Suppressor macrophage (primary cell): ENCODE measurements at places on chromosomes 12 and 14.

GRCh38 chr14:91284146-91284790 is 39.8 kb upstream of the GPR68 start:
- no peak for DNase-seq

- no peak for DNase-seq
These were observed 49.9 kb downstream of the PRICKLE1 start for GRCh38 chr12:42539696-42540095.

GRCh38 chr12:89960011-89960507 is 251.4 kb upstream of the ATP2B1 start:
- peak; percentile 89 for DNase-seq

DNA sequence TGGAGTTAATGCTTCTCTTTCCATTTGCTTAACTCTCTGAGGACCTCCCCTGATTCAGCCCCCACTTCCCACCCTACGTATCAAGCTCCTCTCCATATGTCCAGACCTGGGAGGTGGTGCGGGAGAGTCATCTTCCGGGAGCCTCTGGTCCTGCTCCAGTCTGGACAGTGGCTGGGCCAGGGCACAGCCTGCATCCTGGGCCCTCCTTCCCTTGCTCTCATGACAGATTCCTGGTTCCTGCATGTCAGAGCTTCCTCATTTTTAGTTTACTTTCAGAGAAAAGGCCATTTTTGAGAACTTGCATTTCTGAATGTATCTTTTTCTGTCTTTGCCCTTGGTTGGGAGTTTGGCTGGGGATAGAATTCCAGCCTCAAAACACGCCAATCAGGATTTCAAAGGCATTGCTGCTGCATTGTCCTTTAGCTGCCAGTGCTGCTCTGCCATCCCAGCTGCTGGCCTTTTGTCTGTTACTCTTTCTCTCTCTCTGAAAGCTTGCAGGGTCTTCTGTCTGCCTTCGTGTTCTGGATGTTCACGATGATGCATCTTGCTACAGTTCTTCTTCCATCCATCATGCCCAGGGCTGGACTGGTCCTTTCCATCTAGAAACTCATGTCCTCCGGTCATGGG is 54.7 kb downstream of the SLC6A12 start:
- DNase-seq, result peak; percentile 61

DNA sequence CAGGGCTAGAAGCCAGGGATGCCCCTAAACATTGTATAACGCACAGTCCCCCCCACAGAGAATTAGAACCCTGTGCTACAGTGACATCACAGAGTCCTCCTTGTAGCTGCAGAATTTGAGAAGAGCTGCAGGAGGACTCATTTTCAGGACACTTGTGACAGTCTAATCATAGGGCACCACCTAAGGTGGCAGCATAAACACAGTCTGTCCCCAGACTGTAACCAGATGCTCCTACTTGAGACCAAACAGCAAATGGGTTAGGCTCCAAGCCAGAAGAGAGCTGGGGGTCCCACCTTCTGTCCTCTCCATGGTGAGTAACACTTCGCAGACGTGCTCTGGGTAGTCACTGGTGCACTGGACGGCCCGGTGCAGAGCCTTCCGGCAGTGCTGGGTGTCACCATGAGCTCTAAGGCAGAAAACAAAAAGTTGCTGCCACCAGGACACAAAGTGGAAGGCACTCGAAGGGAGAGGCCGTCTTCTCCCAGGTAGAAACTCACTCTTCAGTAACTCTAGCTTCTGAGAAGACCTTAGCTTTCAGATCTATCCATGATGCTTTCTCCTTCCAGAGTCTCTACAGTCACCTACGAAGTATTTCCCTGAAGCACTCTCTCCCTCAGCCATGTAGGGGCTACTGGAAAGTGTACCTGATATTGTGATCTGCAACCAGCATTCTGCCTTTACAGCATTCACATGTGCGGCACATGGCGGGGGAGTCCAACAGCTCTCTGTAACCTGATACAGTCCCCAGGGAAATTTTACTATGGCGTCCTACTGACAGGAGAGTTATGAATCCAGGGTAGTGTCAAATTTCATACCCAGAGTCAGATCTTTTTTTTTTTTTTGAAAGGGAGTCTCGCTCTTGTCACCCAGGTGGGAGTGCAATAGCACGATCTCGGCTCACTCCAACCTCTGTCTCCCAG is 17.1 kb downstream of the FICD start:
- no peak for DNase-seq

DNA sequence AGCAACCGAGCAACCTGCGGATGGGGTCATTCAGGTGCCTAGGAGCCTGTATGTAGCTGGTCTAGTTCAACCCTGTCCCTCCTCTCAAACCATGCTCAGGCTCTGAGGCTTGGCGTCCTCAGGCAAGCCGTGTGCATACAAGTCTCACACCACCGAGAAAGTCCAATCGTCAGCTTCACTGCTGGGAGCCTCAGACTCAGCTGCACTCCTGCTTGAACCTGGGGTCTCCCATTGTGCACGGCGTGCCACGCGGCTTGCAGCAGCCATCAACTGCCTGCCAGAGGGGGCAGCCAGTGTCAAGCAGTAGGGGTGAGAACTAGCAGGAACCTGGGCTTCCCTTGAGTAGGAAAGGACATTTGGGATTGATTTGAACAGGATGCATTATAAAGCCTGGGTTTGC is 1064.6 kb downstream of the BCL11B start:
- DNase-seq, result no peak

DNA sequence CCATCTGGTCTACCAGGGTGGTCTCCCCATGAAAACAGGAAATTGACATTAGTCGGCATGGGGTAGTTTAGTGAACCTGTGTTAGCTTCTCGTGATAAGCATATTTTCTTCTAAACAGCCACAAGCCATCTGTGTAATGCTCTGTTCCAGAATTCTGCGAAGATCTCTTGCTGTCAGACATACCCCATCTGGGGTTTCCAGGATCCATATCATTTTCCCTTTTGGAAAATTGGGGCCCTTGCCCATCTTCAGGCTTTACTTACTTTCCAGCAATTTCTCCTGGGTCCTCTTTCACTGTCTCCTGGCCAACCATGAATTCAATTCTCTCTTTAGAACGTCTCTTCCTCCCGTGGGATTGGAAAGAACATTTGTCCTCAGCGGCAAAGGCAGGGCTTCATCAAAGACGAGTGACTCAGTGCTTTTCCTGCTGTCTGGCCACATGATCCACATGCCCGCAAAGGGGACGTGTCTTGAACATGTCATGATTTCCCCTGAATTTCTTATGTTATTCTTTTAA is 21.4 kb upstream of the NCOR2 start:
- peak; percentile 84 for DNase-seq

GRCh38 chr14:23062002-23062401 is 4.7 kb upstream of the CDH24 start:
- peak; percentile 67 for DNase-seq

GRCh38 chr12:128771681-128772080 is 52.1 kb downstream of the SLC15A4 start:
- peak; percentile 69 for DNase-seq
